ENCODE measurements at places on chromosomes 16 and 17. TPM values are rescaled to one million over a fixed set of nuclear protein-coding genes. Genes with fewer than 3 reads are reported as not detected.

ZNF276 gene
- 15.2 TPM for total RNA-seq

MAF gene
- total RNA-seq = 16.7 TPM

PRRT2 gene
- not detected for total RNA-seq

ZFP90 gene
- total RNA-seq = 16.9 TPM

CCL17 gene
- not detected for total RNA-seq

CHCT1 gene
- total RNA-seq = not detected

FBXW10 gene
- total RNA-seq = 0.09 TPM

KRTAP2-2 gene
- total RNA-seq = not detected

BIRC5 gene
- total RNA-seq = 52.2 TPM

SKAP1 gene
- not detected for total RNA-seq

MLYCD gene
- total RNA-seq = 1.6 TPM

NPEPPS gene
- 47.2 TPM for total RNA-seq

DNAI2 gene
- total RNA-seq = not detected

HS3ST2 gene
- 0.35 TPM for total RNA-seq

KRTAP1-5 gene
- not detected for total RNA-seq

C1QL1 gene
- total RNA-seq = 0.71 TPM

HOXB4 gene
- total RNA-seq = not detected

CCDC40 gene
- total RNA-seq = 0.19 TPM

CDH1 gene
- total RNA-seq = 224 TPM

Data from airway epithelial cell (primary cell).